HS-27A (cell line): ENCODE measurements at places on chromosomes 2 and 18.

DNA sequence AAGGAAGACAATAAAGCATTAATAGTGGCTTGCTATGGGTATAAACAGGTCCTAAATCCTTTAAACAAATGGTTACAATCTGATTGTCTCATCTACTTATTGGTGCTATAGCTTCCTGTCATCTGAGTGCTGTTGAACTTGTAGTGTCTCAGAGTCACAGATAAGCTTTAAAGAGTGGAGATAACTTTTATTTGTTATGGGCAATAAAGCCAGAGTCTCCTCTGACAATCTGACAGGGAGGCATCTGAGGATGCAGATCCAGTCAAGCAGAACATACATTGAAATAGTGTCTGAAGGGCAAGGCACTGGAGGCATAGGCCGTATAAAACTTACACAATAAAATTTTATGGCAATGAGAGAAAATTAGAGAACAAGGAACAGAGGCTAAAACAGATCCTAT lies 1132.4 kb upstream of the CDH2 start:
- DNase-seq: no peak

DNA sequence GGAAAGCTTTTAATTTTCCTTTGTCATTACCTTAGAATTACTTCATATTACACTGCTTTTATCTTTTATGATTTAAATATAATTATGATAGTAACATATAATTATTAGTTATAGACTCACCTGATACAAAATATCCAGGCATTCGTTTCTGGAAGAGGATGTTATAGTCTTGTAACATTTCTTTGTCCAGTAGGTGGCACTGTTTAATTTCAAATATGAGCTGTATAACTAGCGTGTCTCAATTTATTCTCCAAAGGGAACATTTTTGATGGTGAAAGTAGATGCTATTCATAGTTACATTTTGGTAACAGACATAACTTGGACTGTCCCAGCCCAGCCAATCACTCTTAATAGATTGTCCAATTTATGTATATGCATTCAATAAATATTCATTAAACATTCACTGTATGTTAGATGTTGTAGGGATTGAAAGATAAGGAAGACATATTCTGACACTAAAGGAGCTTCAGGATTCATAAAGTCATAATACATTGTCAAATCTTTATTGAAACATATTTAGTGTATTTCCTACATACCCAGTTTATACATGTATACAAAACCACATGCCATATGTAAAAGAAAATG lies 19.2 kb downstream of the DAW1 start:
- no peak for DNase-seq

- DNase-seq: no peak
These were observed 559.5 kb downstream of the SOCS6 start for GRCh38 chr18:70848329-70848728.

- peak; percentile 3 for DNase-seq
These were observed 604 bp downstream of the COQ10B start for GRCh38 chr2:197453914-197454398.

DNA sequence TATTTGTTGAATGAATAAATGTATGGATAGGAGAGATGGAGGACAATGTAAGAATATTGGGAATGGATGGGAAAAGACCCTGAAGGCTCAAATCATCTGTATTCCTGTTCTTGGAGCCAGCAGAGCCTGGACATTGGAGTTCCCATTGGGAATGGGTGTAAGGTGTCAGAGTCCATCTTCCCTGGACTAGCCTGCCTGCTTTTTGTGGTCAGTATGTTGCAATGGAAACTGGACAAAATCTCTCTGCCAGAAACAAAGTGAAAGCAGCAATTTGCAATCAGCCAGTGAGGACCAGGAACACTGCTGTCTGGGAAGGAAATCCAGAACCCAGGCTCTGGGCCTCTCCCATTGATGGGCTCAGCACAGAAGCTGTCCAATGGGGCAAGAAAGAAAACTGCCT lies 83.5 kb upstream of the SKOR2 start:
- DNase-seq: no peak

DNA sequence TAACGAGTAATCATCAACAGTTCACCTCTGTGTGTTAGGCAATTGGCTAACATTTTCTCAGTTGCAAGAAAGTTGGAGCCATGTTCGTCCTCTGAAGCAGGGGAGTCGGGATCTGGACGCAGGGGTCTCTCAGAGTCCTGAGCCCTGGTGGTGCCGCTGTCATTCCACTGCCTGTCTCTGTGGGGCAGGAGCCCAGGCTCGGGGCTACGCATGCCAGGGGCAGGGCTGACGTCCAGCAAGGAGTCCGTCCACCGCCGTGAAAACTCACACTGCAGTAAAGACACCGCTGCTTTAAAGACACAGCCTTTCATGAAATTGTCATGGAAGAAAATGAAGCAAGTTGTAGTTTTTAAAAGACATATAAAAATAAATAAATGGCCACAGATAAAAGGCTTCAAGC lies 571.1 kb upstream of the SOX11 start:
- no peak for DNase-seq

- DNase-seq: no peak
These were observed 118.8 kb upstream of the LHCGR start for GRCh38 chr2:48874282-48874681.
